ENCODE measurements at places on chromosomes 2 and 18.

- no peak for DNase-seq
Observed at GRCh38 chr2:70671092-70671675, 96.8 kb downstream of the ADD2 start.

GRCh38 chr2:171787333-171788072 lies 100.2 kb downstream of the DYNC1I2 start:
- DNase-seq, result no peak

GRCh38 chr2:54103454-54104314 lies 11.7 kb upstream of the ACYP2 start:
- no peak for DNase-seq

- DNase-seq, result no peak
Observed at GRCh38 chr2:188068093-188068492, 223.6 kb upstream of the GULP1 start.
